ENCODE measurements at places on chromosomes 2 and 18. TPM values are rescaled to one million over a fixed set of nuclear protein-coding genes. Genes with fewer than 3 reads are reported as not detected.

GATA6 gene
- total RNA-seq, result 26.3 TPM

DNA sequence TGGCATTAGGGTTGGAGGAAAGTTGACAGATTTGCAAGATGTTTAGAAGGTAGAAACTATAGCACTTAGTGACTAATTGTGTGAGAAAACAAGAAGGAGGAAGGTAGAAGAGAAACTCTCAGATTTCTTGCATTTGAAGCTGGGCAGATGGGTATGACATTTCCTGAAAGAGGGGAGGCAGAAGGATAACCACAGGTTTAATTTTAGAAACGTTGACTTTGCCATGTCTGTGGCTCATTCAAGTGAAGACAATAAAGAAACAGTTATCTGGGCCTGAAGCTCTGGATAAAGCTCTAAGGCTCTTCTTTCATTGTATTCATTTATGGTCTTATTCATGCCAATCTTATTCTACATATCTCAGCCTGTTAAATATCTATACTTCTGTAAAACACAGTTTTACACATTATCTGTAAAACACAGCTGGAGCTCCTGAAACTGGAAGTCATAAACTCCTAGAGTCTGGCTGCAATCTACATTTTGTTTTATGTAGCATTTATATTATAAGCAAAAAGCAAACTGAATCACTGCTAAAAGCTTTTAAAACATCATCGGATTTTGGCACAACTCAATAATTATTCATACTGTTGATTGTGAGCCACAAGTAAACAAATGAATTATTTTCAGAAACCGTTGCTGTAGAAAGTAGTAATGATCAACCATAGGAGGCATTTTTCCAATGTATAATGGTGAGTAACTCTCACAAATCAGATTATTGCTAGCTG lies 138.5 kb downstream of the RIT2 start:
- DNase-seq, result no peak

DNA sequence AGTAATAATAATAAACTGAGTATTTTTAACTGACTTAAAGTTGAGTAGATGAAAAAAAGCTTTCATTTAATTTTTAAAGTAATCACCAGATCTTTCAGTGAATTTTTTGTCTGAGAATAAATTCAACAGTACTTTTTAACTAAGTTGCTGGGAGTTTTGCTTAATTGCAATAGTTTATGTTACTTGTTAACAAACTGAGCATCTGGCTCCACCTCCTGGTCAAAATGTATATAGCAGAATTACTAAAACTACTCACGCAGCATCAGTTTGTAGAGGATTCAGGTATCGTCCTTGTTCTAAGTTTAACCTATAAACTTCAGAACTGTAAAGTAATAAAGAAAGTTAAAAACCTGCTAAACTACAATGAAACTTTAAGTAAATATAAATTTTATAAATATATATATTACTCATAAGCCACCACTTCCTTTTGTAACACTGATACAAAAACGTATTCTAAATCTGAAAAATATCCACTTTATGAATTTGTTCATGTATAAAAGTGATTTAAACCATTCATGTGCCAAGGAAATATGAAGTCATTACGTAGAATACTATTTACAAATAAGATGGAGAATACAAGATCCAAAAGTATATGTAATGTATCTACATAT lies 21.3 kb downstream of the NOL10 start:
- no peak for DNase-seq

- no peak for DNase-seq
Measured at GRCh38 chr2:191486584-191487320, 191.2 kb upstream of the NABP1 start.

DNA sequence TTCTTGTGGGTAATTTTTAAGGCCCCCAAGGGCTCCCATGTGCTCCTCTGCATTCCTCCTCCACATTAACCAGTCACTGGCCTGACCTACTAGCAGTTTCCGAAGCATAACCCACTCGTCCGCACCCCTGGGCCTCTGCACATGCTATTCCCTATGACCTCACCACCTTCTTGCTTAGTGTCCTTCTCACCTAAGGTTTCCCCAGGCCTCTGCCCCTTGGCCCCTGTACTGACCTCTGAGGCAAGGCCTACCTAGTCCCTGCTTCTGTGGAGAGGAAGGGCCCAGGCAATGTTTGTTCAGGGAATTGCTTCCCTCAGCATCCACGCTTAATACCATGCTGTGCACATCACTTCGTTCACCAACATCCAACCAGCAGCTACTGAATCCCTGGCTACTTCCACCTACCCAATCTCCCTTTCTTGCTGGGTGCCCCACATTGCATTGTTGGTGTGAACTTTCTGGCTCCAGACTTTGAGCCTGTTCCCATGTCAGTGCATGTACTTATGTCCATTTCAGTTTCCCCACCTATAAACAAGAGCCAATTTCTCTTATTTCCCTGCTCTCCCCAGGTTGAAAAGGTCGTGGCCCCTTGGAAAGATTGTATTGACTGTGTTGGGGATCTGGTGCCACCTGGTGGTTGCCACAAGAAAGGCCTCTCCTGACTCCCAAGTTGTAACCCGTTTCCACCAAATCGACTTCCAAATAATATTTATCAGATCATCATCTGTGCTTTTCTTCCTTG lies 19.2 kb upstream of the TMEM177 start:
- peak; percentile 68 for DNase-seq

DNA sequence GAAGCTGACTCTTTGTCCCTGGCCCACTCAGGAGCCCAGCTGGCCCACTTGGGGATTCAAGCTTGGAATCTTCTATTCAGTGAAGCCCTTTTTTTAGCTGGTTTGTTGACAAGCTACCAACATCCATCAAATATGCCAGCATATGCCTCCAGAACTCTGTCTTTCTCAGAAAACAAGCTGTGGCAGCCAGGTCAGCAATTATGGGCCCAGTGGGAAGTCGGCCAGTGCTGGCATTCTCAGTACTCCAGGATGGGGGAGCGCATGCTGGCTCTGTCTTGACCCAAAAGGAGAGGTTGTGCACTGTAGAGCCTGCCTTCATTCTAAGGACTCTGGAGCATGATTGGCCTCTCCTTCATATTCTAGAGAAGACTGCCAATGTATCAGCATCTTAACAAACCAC lies 401.5 kb downstream of the CNTNAP5 start:
- DNase-seq, result no peak

- DNase-seq, result no peak
Measured at GRCh38 chr2:99356853-99357252, 19.7 kb downstream of the EIF5B start.

DNA sequence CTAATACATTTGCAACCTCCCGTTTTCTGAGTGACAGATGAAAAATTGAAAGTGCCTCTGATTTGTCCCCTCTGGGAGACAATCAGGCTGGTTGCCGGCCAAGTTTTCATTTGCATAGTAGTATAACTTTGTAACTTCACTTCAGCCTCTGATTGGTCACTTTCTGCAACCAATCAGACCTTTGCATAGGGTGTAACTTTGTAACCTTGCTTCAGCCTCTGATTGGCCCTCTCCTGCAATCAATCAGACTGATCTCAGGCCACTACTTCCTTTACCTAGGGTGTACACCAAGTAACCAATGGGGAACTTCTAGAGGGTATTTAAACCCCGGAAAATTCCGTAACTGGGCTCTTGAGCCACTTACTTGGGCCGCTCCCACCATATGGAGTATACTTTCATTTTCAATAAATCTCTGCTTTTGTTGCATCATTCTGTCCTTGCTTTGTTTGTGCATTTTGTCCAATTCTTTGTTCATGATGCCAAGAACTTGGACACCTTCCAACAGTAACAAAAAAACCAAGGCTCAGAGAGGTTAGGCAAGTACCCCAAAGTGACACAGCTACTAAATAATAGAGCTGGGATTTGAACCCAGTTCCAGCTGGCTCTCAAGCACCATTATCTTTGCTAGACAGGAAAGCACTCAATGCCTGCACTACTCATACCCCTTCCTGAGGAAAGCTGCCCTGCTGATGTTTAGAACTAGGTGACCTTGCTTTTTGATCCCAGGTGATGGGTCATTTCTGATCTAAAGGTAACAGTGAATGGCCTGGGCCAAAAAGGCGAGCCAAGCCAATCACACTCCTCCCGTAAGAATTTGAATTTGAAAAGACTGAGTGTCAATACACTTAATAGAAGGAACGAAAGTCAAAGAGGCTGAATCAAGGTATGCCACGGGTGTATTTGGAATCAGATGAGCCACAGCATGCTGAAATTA lies 10.9 kb upstream of the MYOM1 start:
- DNase-seq, result no peak

LHCGR gene
- not detected for total RNA-seq

Data from pancreas (tissue), 10 donors.